NCI-H774 (cell line): ENCODE measurements at places on chromosomes 6 and 20.

GRCh38 chr6:30747902-30748769 lies 3.8 kb upstream of the IER3 start:
- DNase-seq = no peak

- DNase-seq = peak; percentile 45
Observed at GRCh38 chr6:32190054-32190851, at the start of gene PBX2. TSS of gene PBX2 (minus strand) at chr6:32190202. CDS start at chr6:32189915, 287 bp downstream.

- no peak for DNase-seq
Observed at GRCh38 chr6:19121521-19121920, 715.6 kb upstream of the ID4 start.

GRCh38 chr6:3355358-3356055 lies 96.8 kb downstream of the PSMG4 start:
- DNase-seq = no peak

GRCh38 chr20:40954521-40955165 lies 74.0 kb upstream of the TOP1 start:
- no peak for DNase-seq

- no peak for DNase-seq
Observed at GRCh38 chr6:8268156-8268555, 165.8 kb upstream of the EEF1E1 start.

DNA sequence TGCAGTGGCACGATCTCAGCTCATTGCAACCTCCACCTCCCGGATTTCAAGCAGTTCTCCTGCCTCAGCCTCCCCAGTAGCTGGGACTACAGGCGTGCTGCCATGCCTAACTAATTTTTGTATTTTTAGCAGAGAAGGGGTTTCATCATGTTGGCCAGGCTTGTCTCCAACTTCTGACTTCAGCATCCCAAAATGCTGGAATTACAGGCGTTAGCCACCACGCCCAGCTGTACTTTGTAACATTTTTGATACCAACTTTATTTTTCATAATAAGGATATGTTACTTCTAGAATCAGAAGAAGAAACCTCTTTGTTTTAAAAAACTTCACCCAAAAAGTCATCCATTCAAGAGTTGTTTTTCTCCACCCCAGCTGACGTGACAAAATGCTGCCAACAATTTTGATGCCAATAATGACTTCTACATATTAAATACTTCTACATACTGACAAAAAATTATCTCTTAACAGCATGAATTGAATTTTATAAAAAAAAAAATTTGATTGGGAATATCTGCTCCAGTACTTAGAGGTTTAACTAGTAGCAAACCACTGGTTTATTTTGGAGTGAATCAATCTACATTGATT lies 22.5 kb upstream of the PRIM2 start:
- DNase-seq = no peak

DNA sequence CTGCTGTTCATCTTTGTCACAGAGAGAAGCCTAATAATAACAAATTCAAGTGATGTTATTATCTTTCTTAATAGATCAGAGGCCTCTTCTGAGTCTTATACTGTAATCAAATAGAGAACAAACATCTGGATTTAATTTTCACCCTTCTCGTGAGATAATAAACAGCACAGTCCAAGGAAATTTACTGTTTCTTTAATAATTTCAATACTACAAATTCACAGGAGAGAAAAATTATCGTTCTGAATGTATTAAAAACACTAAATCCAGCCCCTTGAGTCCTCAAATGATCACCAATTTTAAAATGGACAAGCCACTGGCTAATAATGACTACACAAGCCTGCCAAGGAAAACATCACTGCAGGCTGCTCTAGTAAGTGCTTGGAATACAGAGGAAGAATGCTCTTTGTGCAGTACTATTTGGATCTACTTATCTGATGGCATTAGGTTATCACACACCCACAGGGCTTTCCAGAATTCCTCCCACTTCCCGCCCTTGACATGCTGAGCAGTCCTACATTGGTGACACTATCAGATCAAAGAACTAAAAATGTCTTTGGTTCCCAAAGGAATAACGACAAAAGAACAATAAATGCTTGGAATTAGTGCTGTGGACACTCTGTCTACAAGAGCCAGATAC lies 38.1 kb downstream of the SYNE1 start:
- no peak for DNase-seq

DNA sequence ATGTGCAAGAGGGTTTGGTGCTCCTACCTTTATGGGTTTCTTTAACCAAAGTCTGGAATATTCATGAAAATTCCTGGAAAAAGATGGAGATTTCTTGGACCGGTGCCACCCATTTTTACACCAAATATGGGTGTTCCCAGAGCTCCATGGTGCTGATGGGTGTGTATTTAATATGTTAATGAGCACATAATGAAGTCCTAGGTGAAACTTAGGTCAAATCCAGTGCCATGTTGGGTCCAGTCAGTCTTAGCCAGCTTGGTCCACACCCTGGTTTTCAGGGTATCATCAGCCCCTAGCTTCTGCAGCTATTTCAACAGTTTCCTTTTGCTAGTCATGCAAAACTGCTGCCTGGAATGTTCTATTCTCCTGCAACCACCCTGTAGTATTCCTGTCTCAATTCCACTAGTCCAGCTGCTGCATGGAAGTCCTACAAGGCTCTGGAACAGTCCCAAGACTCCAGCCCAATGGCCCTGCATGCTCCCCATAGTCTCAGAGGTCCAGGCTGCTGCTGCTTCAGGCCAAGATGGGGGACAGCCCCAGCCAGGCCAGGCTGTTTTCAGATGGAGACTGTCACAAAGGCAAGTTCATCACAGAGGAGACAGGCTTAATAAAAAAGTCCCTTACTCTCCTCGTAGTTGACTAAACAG lies 31.8 kb downstream of the CST9L start:
- DNase-seq = no peak

DNA sequence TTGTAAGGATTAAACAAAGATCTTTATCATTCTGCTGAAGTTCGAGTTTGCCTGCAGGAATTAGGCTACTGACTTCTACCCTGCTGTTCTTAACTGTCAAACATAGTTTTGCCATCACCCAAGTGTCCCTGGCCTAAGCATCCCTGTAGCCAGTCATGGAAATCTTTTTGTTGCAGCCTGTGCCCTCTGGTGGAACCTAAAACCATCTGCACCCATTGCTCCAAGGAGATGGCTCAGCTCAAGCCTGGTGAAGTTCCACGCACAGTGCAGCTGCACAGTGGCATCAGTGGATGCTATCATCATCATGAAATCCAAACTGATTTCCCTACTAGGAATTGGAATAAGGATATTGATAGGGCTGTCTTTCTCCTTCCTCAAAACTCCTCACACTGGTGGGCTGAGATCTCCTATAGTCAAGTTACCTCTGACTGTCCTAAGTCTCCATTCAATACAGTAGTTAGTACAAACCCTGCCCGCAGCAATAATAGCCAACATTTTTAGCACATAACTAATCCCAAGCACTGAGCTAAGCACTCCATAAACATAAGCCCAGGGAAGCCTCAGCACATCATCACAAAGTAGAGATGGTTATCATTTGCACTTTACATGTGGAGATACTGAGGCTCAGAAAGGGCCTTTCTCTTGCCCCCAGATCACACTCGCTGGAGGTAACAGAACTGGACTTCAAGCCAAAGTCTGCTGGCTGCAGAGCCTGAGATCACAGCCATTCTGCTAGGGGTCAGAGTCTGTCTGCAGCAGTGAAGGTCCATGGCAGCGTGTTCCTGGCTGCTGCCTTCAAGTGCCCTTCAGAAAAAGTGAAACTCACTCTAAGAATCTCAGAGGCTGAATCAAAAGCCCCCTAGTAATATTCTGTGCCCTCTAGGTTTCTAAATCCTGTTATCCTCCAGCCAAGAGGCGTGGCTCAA lies 77.2 kb upstream of the MC3R start:
- peak; percentile 36 for DNase-seq

GRCh38 chr6:14200047-14200446 lies 82.5 kb downstream of the CD83 start:
- no peak for DNase-seq

GRCh38 chr6:100565439-100566104 lies 100.9 kb upstream of the SIM1 start:
- DNase-seq = no peak

DNA sequence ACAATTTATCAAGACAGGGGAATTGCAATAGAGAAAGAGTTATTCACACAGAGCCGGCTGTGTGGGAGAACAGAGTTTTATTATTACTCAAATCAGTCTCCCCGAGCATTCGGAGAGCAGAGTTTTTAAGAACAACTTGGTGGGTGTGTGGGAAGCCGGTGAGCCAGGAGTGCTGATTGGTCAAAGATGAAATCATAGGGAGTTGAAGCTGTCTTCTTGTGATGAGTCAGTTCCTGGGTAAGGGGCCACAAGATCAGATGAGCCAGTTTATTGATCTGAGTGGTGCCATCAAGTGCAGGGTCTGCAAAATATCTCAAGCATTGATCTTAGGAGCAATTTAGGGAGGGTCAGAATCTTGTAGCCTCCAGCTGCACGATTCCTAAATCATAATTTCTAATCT lies 50.0 kb upstream of the ECI2 start:
- no peak for DNase-seq

- no peak for DNase-seq
Observed at GRCh38 chr6:25154034-25154596, 125.1 kb upstream of the CARMIL1 start.

DNA sequence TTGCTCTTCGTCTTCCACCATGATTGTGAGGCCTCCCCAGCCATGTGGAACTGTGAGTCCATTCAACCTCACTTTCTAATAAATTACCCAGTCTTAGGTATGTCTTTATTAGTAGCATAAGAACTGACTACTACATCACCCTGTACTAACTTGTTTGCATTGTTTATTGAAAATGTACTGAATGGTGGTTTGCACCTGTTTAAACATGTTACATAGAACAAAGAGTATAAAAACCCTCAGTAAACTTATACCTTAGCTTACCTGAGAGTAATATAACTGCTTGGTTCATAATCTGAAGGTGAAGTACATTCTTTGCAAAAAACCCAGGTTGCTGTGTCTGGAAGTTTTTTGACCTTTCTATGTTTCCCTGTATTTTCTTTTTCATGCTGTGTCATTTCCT lies 777.8 kb downstream of the TBC1D32 start:
- peak; percentile 75 for DNase-seq

GRCh38 chr6:15877231-15877630 lies 214.4 kb upstream of the DTNBP1 start:
- DNase-seq = no peak

- DNase-seq = no peak
Observed at GRCh38 chr6:54525731-54526130, 217.5 kb downstream of the TINAG start.

DNA sequence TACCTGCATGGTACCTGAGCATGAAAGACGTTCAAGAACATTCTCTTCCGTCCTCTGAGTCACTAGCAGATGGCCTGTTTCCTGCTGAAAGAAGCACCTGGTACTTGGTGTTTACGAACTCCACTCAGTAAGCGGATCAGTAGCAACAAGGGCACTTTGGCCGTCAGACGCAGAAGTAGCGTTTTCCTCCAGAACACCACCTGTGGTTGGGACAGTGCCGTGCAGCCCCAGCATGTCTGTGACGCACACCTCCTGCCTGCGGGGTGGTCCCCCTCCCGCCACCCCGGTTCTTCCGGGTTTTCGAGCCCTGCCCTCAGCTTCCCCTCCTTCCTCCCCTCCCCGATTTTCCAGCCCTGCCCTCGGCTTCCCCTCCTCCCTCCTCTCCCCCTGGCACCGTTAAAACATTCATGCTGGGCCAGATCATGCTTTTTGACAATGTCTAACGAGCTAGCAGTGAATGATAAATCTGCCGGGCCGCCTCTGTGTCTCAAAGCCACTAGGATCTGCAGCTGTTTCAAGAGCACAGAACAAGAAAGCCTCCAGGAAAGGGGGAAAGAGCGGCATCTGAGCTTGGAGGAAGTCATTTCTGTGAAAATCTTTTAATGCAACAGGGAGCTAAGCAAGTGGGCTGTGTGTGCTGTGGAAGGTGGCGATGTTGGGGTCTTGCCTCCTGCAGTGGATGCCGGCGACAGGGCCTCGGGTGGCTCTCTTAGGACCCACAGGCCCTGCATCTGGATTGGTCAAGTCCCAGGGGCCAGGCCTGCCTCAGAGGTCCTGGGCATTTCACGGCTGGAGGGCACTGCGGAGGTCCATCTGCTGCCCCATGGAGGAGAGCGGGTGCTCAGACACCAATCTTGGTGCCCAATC lies 207.9 kb downstream of the ERMARD start:
- DNase-seq = peak; percentile 92

DNA sequence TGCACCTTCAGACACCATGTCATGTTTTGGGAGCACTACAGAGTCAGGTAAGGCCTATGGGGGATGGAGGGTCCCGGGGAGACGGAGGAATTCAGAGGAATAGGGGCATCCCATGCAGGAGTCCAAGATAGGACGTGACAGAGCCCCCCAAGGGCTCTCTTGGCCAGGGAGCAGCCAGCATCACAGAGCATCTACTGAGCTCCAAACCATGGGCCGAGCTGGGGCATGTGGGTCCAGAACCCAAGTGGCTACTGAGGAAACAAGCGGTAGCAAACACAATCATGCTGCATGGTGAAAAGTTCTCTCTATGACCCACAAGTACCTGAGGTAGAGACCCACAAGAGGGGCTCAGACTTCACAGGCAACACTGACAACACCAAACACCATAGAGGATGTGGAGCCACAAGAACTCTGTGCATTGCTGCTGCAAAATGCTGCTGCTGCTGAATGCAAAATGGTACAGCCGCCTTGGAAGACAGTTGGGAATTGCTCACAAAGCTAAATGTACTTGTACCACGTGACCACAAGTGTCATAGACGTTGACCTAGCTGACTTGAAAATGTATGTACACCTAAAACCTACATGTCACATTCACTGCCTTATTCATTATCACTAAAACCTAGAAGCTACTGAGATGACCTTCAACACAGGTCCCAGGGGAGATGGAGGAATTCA lies 33.4 kb upstream of the MAS1L start:
- no peak for DNase-seq

DNA sequence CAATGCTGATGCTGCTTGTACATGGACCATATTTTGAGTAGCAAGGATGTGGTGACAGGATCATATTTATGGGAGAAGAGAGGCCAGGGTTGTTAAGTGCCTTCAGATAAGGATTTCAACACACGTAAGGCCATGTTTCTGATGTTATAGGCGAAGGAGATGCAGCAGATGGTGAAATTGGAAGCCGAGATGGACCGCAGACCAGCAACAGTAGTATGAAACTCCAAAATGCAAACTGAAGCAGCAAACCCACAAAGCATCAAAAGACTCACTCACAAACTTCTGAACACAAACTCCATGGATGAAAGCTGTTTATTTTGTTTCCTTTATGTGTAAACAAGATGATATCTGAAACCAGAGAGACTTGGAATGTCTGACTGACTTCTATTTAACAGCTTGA lies 35.6 kb upstream of the LAMP5 start:
- DNase-seq = no peak

DNA sequence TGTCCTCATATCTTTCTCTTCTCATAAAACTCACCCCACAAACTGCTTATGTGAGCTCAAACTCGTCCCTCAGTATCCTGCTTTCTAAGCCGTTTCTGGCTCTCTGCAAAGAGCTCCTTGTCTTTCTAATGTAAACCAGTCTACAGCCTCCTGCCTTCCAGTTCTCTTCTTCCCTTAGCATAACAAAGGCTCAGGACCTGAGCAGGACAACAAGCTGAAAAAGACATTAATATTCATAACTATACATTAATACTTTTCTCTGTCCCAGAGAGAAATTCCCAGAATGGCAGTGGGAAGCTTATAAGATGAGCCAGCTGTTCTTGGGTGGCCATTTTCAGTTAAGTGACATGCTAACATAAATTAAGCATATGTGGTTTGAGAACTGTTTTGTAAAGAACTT lies 207.0 kb upstream of the TCF21 start:
- no peak for DNase-seq

- DNase-seq = no peak
Observed at GRCh38 chr6:87431263-87431662, 23.5 kb downstream of the CFAP206 start.
